ENCODE measurements at places on chromosomes 2 and 18.

DNA sequence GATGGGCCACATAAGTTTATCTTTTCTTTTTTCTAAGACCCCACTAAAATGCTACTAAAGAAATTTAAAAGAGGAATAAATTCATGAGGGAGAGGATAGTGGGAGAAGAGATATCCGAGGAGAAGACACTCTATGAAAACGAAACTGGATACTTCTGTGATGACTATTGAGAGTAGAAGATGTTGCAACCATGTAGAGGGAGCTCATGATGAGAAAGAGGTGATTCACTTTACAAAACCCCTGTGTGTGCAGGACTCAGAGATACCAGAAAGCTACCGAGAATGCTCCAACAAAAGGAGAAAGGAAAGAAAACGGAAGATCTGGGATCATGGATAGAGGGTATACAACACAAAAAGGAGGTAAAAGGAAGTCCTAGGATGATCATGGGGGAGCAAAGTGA, 34.9 kb downstream of the SLC38A11 start:
- DNase-seq: no peak

DNA sequence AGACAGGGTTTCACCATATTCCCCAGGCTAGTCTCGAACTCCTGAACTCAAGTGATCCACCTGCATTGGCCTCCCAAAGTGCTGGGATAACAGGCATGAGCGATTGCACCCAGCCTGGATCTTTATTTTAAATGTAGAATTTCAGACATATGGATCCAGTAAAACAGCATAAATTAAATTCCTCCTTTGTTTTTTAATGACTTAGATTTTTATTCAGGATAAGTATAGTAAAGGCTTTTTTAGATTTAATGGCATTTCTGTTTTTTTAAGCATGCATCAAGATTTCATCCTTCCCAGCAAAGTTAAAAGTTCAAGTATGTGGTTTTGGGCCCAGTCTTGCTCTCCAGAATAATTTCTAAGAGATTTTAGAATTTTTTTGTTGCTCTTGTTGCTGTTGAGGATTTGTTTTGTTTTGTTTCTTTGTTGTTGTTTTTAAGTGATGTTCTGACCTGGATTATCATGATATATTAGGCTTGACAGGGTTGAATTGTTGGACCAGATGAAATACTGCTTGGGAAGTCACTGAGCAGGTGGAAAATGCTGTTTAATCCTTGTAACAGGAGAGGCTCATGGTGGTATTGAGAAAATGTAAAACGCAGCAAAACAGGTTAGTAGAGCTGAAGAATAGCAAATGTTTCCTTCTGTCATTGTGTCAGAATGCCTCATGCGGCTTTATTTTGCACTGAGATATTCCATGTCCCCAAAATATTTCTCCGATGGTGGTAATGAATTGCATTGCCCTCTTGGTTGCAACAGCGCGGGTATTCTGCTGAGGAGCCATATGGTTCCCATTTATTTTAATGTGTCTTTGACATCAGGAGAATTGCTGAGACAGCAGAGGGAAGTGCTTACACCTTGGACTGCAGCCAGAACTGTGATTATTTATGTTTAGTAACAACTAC, 147.9 kb downstream of the GALNT3 start:
- peak; percentile 35 for DNase-seq

- no peak for DNase-seq
Measured at GRCh38 chr2:237205561-237205971, 119.9 kb downstream of the COPS8 start.

DNA sequence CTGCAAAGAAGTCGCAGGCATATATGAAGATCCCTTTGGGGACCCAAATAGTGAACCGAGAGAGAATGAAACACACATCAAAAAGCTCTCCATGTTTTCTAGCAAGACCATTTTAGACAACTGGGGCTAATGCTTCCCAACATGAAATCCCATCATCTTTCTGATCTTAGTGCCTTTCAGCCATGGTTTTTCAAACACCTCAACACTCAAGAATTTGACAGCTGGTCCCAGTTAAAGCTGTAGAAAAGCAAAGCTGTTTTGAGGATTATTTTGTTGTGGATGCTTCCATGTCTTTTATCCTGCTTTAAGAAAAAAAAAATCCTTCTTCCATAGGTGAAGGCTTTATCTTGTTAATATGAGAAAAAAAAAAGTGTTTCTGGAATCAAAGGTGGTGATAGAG, 259.1 kb downstream of the STK39 start:
- DNase-seq: no peak

GRCh38 chr2:233439191-233439590, 84.9 kb downstream of the DGKD start:
- DNase-seq: no peak

GRCh38 chr18:46577546-46577945, 79.5 kb downstream of the LOXHD1 start:
- DNase-seq: no peak

DNA sequence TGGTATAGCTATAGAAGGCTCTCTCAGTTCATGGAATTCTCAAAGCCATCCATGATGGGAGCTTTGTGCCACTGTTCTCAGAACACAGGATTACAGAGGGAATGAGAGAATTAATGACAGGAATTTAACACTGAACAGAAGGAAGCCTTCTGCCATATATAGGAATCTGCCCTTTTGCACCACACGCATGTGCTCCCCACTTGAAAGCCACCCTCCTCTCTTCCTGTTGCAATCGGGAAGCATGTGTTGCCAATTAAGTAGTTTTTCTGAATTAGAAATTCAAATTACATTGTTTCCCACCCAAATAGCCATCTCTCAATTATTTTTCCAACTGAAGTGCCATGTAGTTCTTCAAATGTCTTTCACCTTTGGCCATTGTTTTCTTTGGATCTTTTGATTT, 71.3 kb downstream of the C1D start:
- DNase-seq: no peak

- no peak for DNase-seq
Measured at GRCh38 chr2:223383315-223383714, 218.8 kb downstream of the SCG2 start.

GRCh38 chr2:150792780-150793300, 305.4 kb upstream of the RND3 start:
- DNase-seq: no peak

DNA sequence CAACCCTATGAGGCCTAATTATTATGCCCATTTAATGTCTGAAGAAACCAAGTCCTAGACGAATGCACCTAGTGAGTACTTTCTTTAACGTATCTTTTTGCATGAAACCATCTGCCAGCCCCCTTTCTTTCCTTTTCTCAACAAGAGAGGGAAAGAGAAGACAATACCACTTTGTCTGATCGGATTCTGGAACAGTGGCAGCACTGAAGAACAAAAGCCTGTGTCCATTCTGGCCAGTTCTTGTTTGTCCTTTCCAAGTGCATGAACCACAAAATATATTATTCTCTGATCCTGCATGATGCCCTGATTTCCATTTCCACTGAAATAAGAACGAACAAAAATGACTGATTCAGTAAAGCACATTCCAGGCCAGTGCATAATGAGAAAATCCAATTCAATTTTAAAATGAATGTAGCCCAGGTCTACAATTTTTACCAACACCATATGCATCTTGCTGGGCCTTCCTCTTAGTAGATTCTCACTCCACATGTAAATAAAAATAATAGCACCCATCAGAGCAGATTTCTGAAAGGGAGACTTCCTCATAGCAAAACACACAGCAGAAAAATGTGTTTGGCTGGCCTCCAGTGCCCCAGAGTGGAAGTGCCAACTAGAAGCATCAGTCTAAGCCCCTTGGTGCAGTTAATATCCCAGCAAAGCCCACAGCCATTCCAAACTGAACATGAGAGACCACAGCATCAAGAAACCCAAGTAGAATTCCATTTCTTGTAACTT, 422.6 kb upstream of the ID2 start:
- no peak for DNase-seq

DNA sequence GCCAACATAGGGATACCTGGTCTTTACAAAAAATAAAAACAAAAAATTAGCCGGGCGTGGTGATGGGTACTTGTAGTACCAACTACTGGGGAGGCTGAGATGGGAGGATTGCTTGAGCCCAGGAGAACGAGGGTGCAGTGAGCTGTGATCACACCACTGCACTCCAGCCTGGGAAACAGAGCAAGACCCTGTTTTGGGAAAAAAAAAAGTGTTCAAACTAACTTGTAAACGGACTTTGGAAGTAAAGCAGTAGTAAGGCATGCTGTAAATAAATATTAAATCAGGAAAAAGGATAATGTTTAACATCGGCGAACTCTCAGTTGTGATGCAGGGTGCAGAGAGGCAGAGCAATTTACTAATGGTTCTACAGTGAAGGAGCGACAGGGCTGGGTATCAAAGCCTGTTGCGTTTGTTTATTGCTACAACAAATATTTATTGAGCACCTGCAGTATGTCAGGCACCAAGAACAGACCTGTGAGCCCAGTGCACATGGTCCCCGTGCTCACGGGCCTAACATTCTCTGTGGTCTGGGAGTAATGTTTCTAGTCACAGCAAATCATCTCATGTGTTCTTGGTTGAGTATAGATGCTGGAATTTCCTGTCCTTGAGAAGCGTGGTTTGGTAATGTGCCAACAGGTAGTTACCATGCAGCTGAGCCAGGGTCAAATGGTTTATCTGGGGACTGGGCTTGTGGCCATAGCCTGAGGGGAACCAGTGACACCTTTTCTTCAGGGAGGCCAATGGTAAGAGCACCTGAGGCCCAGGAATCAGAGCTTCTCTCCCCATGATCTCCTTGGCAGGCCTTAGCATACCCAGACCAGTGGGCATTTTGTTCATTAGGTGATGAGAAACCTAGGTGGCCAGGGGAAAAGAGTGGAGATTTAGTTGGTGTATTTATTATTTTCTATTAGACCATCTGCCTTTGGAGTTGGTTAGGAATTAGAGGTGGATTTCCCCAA, 27.9 kb upstream of the GREB1 start:
- no peak for DNase-seq

DNA sequence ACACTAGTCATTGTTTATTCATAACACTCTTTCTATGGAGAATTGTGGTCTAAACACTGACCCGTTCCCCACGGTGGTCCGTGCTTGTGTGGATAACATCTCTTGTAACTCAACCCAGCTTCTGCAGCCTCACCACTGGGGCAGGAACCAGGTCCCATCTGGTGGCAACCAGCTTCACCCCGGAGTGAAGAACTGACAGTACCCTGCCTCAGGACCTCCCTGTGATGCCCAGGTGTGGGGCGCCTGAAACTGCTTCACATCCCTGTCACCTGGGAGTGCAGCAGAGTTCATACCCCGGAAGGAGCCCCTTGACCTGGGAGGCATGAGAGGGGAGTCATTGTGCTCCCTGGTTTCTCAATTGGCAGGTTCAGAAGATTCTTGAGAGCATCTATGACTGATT, 81.1 kb downstream of the LONRF2 start:
- no peak for DNase-seq

GRCh38 chr2:189580241-189580651, 340 bp downstream of the SLC40A1 start:
- peak; percentile 21 for DNase-seq

- DNase-seq: no peak
Measured at GRCh38 chr2:107111623-107112022, 225.7 kb upstream of the ST6GAL2 start.

GRCh38 chr18:13317801-13318200, 99.2 kb downstream of the LDLRAD4 start:
- DNase-seq: no peak

GRCh38 chr2:156810094-156810493, 373.9 kb downstream of the GPD2 start:
- DNase-seq: no peak
